Suppressor macrophage treated with lipopolysaccharide for 4 hours (primary cell): ENCODE measurements at places on chromosomes 4 and X.

DNA sequence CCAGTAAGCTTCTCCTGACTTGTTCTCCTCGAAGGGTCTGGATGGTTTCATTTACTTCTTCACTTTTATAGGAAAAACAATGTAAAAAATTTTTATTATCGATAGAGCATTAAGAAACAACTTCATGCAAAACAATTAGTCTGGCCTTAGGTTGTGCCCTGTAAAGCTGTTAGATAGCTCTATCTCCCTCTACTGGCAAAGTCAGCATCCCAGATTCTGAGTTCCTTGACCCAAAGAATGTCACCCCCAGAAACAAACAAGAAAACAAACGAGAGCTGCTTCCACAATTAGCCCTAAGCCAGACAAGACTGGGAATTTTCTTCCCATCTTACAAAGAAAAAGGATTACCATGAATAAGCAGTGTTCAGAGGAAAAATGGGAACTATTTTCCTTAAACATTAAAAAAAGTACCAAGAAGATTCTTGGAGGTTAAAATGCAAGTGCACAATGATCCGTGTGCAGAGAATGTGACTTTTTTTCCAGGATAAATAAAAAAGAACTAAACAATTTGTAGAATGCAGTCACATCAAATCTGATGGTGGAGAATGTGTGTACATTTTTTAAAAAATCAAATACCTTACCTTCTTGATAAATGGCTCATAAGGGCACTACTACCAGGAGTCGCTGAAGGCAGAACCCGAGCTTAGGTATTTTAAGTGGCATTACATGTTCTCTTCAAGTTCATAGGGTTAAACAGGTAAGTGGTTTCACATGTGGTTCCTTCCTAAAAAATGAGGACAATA is 293.2 kb downstream of the FBXO8 start:
- DNase-seq: peak; percentile 21

DNA sequence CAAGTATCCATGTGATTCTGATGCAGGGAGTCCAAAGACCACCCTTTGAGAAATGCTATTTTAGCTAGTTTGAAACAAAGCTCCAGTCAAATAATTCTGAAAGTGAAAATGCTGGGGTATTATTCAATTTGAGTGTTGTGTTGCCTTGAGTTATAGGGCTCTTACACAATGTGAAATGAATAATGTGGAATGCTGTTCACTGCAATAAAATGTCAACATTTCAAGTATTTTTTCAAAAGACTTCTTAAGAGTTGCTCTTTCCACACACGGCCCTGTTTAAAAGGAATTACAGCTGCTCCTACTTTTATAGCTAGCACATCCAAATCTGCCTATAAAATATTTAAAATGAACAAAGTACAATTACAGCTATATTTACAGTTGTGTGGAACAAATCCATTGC is 27.5 kb upstream of the PLS3 start:
- DNase-seq: peak; percentile 8

DNA sequence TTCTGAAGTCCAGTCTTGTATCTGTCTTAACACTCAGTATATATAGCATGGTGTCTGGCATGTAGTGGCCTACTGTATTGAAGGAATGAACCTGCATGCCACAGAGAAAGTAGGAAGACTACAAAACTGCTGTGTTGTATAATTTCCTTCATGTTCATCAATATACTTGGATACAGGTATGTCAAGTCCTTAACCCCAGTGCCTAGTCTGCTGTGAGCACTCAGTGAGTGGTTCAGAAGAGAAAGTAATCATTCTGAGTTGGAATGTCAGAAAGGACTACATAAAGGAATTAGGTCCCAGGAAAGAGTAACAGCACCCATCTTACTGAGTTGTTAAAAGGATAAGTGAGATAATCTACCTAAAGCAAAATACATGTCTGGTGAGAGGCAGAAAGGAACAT is 32.0 kb downstream of the ABCE1 start:
- DNase-seq: no peak

GRCh38 chr4:11404431-11404830 is 24.3 kb downstream of the HS3ST1 start:
- DNase-seq: no peak

GRCh38 chr4:120865985-120866384 is 56.5 kb downstream of the PRDM5 start:
- DNase-seq: no peak

- DNase-seq: no peak
These were observed 151.4 kb downstream of the VCX3A start for GRCh38 chrX:6383488-6383887.

DNA sequence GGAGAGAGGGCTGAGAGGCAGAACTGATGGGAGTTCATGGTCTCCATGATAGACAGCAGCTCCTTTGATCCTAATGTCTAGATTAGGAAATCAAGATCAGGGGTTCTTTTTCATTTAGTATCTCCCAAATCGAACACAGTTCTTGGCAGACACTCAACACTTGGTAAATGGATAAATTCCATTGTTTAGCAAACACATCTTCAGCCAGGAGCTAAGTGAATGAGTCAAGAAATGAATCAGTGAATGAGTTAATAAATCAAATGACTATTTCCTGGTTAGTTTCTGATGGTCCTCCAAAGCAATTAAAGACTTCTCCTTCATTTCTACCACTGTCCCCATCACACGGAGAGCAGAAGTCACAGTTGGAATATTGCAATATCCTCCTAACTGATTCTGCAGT is 120.0 kb upstream of the SHISA3 start:
- DNase-seq: no peak

DNA sequence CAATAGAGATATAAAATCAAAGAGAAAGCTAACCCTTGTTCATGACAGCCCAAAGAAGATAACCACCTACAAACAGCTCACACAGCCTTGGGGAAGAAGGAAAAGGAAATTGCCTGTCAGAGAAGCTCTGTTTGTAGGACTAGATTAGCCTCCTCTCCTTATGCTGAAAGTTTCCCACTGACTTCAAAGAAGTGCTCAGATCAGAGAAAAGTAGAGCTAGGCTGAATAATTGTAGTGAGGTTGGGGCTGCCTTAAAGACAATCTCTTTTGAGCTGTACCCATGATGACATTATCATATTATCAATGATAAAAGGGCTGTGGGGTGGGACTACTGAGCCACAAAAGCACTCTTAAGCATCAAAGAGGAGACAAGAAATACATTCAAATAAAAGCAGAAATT is 223.0 kb upstream of the GALNT7 start:
- DNase-seq: no peak
